Adrenal gland (tissue), 19 donors: ENCODE measurements at places on chromosomes 5 and 9.

DNA sequence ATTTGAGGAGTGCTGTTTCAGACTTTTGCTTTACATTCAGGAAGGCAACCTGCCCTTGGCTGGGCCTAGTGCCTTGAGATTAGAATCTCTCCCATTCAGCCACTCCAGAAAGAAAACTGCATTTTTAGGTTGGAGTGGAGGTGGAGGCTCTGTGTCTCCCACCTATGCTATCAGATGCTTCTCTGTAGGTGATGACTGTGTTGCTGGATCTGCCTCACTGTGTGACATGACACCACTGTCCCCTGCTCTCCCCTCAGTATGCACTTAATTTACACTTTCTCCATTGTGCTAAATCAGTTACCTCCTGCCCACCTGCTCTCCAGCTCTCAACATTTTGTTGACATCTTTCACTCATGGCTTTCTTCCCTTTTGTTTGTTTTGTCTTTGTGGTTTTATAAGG is 265.8 kb downstream of the TENT4A start:
- no peak for DNase-seq

GRCh38 chr5:71734141-71734540 is 15.1 kb downstream of the CARTPT start:
- no peak for DNase-seq

DNA sequence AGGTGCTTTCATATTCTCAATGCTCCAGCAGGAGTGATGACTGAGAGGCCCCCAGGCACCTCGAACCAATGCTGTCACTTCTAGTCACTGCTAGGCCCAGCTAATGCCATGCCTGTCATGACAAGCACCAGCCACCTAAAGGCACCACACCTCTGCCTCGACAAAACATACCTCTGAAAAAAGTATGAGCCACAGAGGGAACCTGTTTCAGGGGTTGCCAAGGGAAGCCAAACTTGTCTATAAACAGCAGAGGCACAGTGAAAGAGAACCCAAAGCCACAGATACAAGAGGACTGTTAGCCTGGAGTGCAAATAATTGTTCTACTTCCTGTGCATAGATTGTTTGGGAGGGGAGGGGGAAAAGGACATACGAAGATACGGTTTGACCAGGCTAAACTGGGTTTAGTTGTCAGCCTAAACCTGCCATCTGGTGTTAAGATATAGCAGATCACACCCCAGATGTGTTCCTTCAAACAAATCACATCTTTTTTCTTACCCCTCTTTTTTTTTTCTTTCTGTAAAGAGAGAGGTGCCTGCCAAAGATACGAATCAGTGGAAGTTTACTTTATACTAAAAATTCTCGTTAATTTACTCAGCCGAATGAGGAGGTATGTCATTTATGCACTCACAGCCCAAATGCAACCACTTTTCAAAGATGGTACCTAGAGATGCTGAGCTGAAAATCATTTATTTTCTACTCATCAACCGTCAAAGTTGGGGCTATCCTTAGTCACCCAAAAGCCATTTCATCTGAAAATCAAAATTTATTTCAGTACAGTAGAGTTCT is 45.7 kb downstream of the BNC2 start:
- no peak for DNase-seq

DNA sequence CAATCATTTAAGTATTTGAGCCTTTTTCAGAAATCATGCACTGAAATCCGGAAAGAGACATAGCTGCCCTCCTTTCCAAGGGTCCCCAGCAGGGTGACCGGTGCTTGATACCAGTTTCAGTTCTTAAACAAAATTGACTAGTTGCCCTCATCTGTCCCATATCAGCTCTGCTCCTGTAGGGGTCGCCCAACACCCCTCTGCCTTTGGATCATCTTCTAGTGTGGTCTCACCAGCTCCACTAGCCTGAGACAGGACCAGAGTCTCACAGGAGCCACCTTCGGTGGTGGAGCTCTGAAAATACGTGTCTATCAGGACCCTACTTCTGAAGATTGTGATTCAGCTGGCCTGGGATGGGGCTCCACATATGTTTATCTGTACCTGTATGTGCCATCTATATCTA is 428.2 kb downstream of the ENC1 start:
- no peak for DNase-seq

- no peak for DNase-seq
Measured at GRCh38 chr5:8913522-8913921, 632.4 kb downstream of the SEMA5A start.

DNA sequence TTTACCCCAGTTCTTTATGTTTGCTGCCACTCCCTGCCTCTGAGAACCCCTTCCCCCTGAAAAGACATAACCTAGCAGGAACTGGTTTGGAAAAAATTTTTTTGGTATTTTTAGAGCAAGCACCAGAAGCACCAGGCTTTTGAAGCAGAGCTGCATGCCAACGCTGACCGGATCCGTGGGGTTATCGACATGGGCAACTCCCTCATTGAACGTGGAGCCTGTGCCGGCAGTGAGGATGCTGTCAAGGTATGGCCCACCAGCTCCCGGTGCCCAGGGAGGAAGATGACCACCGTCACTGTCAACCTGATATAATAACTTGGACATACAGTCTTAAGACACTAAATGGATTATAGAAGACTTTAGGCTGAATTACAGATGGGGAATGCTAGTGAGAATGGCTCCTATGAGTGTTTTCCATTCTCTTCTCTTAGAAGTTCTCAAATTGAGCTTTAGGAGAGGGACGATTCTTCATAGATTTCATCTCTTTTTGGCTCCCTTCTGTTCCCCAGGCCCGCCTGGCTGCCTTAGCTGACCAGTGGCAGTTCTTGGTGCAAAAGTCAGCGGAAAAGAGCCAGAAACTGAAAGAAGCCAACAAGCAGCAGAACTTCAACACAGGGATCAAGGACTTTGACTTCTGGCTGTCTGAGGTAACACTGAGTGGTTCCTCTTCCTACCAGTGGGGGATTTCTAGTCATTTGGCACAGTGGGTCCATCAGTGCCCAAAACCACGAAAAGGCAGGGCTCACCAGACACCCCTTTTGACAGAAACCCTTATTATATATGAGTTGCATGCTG is 44.9 kb downstream of the DYNC2I2 start:
- DNase-seq: no peak
